ENCODE measurements at places on chromosomes 1 and 21. TPM values are rescaled to one million over a fixed set of nuclear protein-coding genes. Genes with fewer than 3 reads are reported as not detected.

The RIMKLA gene
- 2.1 TPM for total RNA-seq

The BCAN gene
- total RNA-seq = 2.9 TPM

GRCh38 chr1:245599371-245600174, 444.8 kb downstream of the KIF26B start:
- H3K36me3 ChIP-seq = no peaks in the 10 kb centered on the region
- H3K4me3 ChIP-seq = no peak overlapping the region
- DNase-seq = peak; percentile 71
- H3K27ac ChIP-seq = no peak overlapping the region
- peaks cover 12% of the 10 kb centered on the region for H3K4me1 ChIP-seq
- no peaks in the 10 kb centered on the region for H3K27me3 ChIP-seq

- no peak overlapping the region for H3K27ac ChIP-seq
- H3K4me1 ChIP-seq = no peaks in the 10 kb centered on the region
- H3K27me3 ChIP-seq = no peaks in the 10 kb centered on the region
- H3K4me3 ChIP-seq = no peak overlapping the region
Measured at GRCh38 chr1:187844313-187844712, 1015.6 kb downstream of the PLA2G4A start.

Measured in sigmoid colon (tissue), 7 donors.